ENCODE measurements at places on chromosomes 7 and 10. TPM values are rescaled to one million over a fixed set of nuclear protein-coding genes. Genes with fewer than 3 reads are reported as not detected.

DNA sequence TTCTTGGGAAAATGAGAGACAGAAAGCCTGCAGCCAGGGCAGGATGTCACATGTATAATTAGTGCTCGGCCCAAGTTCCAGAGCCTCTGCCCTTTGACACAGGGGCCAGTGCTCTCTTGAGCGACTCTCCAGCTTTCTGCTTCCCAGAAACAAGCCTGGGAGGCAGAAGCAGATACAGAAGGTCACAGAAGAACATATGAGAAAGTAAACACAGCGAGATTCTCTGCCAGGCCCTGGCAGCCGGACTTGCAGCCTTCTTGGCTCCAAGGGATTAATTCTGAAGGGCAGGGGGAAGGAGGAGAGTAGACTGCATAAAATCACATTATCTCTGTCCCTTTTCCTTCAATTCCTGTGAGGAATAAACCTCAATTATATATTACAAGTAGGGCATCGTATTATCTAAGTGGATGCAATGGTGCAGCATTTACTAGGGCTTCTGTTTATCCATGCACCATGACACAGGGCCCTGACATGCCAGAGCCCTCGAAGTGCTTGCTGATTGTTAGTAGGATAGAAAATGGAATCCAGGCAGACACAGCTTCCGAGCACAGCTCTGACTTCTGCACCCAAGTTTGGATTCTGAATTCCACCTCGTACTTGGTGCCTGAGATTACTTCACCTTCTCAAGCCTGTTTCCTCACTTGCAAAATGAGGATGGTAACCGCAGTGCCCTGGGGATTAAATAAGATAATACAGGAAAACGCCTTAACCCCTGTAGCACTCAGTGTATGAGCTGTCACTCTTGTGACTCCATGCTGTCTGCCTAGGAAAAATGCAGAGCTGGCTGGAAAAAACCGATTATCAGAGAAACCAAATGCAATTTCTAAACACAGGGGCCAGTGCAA, 536.5 kb downstream of the TNS3 start:
- DNase-seq = peak; percentile 52

The CTBP2 gene
- 21.3 TPM for polyA plus RNA-seq

The LIPN gene
- not detected for polyA plus RNA-seq

The CPED1 gene
- polyA plus RNA-seq = 3.2 TPM

GRCh38 chr10:125060826-125061556, 99.4 kb downstream of the CTBP2 start:
- peak; percentile 93 for DNase-seq

GRCh38 chr7:5695727-5696345, 85.6 kb downstream of the RNF216 start:
- DNase-seq = no peak

The NXPH1 gene
- not detected for polyA plus RNA-seq

DNA sequence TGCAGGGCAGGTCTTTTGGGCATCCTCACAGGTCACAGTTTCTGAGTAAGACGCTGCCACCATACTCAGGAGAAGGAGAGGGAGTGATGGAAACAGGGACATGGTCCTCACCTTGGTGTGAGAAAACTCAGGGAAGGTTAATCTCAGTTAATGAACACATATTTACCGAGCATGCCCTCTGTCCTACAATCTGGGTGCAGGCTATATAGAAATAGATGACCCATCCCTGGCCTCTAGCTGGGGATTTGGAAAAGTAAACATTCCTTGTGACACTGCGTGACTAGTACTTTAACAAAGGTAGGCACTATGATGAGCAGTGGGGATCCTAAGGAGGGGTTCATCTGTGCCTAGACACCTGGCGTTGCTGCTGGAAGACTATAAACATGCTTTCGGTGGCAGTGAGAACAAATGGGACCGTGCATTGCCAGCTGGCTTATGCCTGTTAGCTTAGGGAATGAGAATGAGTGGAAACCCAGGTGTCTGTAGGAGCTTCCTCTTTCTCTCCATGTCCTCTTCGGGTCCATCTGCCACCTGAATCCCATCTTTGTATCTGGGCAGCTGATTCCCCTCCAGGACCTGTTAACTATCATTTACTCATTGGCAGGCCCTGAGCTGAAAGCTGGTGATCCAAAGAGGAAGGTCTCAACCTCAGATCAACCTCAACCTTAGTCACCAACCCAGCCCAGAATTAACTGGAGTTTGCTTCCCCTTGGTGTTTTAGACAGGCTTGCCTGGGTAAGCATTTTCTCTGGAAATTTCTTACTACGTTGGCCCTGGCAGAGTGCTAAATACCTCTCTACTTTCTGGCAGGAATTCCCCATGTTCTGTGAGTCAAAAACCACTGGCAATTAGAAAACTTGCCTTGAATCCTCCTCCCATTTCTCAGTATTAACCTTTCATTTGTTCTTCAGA, 794 bp downstream of the MBL2 start:
- DNase-seq = no peak

The NUDT13 gene
- polyA plus RNA-seq = 1.2 TPM

The CHN2 gene
- 5.2 TPM for polyA plus RNA-seq

The ARHGAP12 gene
- polyA plus RNA-seq = 16.6 TPM

DNA sequence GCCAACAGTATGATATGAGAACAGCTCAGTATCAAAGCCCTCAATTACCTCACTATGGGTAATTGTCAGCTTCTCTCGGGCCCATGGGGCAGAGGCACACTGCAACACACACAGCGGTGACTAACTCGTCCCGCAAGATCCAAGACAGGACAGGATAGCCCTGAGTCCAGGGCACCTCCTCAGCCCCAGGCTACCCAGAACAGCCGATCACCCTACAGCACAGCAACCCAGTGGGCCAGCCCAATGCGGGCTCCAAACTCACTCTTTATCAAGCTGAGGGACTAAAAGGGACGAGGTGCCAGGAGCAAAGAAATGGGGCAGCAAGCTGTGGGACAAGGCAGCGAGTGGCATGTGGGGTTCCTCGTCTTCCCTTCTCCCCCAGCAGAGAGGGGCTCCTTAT, 765.1 kb downstream of the GRID1 start:
- no peak for DNase-seq

GRCh38 chr7:55026867-55027490, 8.2 kb downstream of the EGFR start:
- no peak for DNase-seq

The PFKFB3 gene
- polyA plus RNA-seq = 17.7 TPM

- DNase-seq = peak; percentile 44
Measured at GRCh38 chr10:62681211-62681940, 123.1 kb upstream of the ADO start.

The STEAP4 gene
- polyA plus RNA-seq = 2.3 TPM

The ETV1 gene
- polyA plus RNA-seq = 1.2 TPM

GRCh38 chr7:139721417-139721816, 56.4 kb downstream of the HIPK2 start:
- no peak for DNase-seq

The MSMB gene
- polyA plus RNA-seq = not detected

DNA sequence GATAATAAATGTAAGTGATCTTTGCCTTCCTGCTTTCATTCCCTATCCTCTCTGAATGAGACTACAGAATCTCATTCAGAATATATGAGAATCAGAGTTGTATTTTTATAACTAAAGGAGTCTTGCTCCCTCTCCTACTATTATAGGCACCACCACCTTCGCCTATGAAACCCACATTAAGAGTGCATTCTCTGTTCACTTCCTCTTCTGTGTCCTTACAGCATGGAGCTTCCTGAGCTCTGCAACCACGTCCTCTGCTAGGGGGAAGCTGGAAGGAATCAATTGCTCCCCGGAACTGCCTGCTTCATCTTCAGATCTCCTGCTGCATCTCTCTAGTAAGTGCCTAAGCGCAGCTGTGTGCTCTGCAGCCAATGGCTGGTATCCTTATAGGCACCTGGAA, 820.7 kb downstream of the GRID1 start:
- no peak for DNase-seq

GRCh38 chr10:12800302-12800701, 201.2 kb downstream of the CCDC3 start:
- no peak for DNase-seq

GRCh38 chr7:2022737-2023250, 210.0 kb downstream of the MAD1L1 start:
- DNase-seq = no peak

DNA sequence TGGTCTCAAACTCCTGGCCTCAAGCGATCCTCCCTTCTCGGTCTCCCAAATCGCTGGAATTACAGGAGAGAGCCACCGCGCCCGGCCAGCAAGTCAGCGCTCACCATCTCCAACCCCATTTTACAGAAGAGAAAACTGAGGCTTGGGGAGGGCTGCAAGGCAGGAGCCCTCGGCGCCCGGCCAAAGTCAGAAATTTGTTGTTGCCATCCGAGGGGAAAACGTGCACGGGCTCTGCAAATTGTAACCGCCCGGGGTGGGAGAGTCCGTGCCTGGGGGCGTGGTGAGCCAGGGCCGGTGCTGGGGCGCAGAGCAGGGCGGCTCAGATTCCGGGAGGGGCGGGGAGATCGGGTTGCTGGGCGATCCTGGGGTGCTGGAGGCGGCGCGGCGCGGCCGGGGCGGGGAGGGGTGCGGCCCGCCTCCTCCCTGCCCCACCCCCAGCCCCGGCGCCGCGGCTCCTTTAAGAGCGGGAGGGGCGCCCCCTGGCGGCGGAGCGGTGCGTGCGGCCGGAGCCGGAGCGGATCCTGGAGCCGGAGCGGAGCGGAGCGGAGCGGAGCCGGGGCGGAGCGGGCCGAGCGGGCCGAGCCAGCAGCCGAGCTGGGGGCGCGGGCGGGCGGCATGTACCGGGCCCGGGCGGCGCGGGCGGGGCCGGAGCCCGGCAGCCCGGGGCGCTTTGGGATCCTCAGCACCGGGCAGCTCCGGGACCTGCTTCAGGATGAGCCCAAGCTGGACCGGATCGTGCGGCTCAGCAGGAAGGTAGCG, at the start of gene VPS37D:
Gene VPS37D, plus strand, starts transcription at position 488 of the 759 bp plus-strand sequence. Its CDS starts 128 bp downstream, at position 616.
- peak; percentile 97 for DNase-seq

GRCh38 chr7:133582766-133583523, 330.1 kb downstream of the EXOC4 start:
- no peak for DNase-seq

DNA sequence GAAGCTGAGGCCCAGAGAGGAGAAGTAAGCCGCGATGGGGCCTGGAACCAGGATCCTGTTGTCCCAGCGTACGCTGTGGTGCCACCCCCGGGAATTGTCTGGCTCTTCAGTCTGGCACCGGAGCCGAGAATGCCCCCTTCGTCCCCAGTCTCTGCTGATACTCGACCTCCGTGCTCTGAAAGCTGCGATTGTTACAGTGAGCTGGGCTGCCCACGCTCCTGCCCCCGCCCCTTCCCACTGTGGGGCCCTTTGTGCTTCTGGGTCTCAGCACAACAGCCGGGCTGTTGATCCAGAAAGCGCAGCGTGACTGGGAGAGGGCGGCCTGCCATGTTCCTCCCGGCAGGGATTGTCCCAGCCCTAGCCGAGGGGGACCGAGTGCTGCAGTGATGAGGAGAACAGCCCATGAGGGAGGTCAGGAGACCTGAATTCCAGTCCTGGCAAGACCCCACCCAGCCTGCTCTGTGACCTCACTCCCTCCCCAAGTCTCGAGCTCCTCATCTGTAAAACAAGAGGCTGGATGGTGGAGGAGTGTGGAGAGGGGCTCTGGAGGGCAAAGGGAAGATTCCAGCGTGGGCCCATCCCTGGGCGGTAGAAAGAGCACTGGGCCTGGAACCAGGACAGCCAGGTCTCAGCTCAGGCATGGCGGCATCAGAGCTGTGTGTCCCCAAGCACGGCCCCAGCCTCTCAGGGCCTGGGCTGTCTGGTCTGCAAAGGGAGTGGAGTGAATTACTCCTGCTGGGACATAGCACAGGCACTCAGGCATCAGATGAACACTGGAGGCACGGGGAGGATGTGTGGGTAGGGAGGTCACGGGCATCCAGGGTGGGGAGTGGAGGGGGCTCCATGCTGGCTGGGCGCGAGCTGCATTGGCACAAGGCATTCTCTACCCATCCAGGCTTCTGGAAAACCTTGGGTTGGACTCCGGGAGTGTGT, 43.6 kb downstream of the TSPAN15 start:
- no peak for DNase-seq

The CPVL gene
- 4.8 TPM for polyA plus RNA-seq

GRCh38 chr10:104406715-104407650, 53.4 kb downstream of the CFAP58 start:
- DNase-seq = peak; percentile 66

DNA sequence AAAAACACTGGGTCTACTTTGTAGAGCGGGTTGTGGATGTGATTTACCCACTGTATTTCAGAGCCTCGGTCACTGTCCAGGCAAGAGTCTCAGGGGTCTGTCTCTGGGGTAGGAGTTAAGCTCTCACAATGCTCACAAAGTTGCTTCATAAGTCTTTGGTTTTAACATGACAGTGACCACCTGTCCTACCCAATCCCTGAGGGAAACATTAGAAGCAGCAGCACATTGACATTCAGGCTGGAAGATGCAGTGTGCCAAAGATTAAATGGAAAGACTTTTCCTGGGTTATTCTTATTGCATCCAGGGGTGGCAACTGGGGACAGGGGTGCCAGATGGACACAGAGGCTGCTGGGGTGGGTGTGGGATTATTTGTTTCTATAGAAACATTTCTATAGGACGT, 330.0 kb downstream of the RNLS start:
- no peak for DNase-seq

DNA sequence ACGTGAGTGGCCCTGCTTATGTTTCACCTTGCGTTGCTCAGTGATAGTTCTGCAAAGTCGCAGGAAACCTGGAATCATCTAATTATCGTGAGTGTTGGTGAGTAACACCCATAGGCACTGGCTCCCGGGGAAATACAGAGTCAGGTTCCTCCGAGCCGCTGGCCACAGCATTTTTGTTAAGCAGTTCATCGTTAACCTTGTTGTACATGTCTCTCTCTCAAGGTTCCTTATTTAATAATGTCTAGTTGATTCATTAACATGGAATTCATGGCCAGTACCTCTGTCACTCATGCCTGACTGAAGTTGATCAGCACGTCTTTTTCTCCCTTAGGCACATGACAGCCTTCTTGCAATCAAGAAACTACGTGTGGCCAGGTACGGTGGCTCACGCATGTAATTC, 3.1 kb upstream of the ZFAND2A start:
- DNase-seq = no peak

DNA sequence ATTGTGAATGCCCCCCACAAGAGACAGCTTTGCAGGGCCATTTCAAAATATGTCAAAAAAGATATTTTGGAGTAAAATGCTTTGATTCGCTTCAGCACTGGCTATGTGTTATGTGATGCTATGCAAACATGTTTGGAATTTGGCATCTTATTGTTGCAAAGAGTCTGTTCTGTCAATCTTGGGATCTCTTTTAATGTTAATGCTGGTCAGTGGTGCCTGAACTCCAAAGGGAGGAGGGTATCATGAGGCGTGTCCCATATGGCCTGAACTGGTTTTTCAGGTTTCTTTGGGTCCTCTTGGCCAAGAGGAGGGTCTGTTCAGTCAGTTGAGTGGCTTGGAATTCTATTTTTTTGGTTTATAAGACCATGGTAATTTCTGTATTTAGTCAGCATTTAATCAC, 81.4 kb downstream of the HECW1 start:
- no peak for DNase-seq

GRCh38 chr10:123640016-123640535, 26.1 kb upstream of the GPR26 start:
- DNase-seq = no peak
